ENCODE measurements at places on chromosomes 4 and X.

GRCh38 chrX:16267431-16267830, 100.2 kb downstream of the MAGEB17 start:
- DNase-seq, result no peak

- DNase-seq, result no peak
These were observed 63.6 kb upstream of the MAP3K15 start for GRCh38 chrX:19578956-19579355.

- no peak for DNase-seq
These were observed 86.2 kb downstream of the MTMR1 start for GRCh38 chrX:150779385-150779784.

- DNase-seq, result no peak
These were observed 220.7 kb downstream of the HS6ST2 start for GRCh38 chrX:132737743-132738142.

DNA sequence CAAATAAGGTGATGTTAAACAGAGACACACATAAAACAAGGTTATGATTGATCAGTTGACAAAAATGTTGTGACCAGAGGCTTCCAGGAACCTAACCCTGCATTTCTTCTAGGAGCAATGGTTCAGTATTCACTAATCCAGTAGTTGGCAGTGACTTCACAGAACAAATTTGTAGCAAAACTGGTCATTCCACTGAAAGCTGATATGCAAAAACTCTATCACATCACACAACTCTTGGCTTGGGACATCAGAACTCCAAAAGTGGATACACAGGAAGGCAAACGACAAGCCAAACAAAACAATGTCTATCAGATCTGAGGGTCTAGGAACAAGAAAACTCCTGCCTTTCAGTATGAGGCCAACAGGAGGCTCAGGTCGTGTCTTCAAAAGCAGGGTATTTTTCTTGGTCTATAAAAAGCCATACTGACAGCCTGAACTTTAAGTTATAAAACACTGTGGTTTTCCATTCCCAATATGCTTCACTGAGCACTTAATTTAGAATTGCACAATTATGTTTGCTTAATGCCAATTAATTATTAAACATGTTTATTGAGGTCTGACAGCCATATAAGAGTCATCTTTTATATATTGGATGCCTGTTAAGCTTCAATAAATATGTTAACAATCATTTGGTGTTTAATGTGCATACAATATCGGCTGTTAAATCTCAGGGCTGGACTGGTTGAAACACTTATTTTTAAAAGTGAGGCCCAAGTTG, 45.6 kb downstream of the SOD3 start:
- no peak for DNase-seq

GRCh38 chrX:127459790-127460189, 592.4 kb downstream of the ACTRT1 start:
- DNase-seq, result no peak

Data from activated naive CD8-positive, alpha-beta T cell treated with anti-CD3 and anti-CD28 coated beads, Interleukin-2, amount 50 U/mL, for 16 hours (primary cell).